CD4-positive, alpha-beta T cell treated with Interleukin-12 subunit alpha and Interleukin-12 subunit beta, for 1 hour (primary cell): ENCODE measurements at places on chromosomes 6 and 20.

DNA sequence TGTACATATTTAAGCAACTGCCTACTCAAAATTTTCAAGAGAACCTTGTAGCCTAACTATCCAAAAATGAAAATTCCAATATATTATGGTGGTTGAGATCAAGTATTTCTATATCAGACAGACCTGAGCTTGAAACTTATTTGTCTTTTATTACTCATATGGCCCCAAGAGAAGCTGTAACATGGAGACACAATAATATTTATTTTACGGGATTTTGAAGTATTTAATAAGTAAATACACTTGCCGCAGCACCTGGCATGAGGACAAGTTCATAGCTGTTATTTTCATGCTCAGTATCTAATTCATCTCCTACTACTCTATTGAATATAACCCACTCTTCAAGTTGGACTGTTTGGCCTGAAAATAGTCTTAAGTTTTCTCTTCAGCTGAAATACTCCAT, 28.0 kb downstream of the PTPRK start:
- DNase-seq, result no peak

DNA sequence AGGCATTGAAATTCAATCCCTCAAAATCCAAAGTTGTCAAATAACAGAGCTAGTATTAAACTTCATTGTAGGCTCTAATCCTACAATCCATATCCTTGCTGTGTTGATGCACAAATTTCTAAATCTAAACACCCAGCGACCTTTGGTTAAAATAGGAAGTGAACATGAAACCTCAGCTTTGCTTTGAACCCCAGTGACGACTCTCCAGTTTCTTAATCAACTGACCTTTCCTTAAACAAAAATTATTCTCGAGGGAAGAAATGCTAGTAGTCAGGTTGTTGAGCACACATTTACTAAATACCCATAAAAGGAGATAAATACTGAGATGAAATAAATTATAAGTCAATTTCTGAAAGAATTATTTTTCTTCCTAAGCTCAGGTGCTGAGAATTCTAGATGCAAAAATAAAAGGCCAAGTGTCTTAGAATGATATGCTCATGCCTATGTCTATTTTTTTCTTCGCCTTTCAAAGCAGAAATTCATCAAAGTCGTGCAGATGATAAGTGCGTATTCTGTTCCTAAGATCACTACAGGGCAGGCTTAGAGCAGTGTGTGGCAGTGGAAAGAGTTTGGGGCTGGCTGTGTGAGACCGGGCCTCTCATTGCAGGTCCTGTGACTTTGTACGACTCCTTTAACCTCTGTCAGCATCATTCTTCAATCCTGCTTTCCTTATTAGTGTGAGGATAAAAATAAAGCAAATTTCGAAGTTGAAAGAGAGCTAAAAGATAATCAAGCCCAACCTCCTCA, 208.7 kb downstream of the PRL start:
- DNase-seq, result no peak

DNA sequence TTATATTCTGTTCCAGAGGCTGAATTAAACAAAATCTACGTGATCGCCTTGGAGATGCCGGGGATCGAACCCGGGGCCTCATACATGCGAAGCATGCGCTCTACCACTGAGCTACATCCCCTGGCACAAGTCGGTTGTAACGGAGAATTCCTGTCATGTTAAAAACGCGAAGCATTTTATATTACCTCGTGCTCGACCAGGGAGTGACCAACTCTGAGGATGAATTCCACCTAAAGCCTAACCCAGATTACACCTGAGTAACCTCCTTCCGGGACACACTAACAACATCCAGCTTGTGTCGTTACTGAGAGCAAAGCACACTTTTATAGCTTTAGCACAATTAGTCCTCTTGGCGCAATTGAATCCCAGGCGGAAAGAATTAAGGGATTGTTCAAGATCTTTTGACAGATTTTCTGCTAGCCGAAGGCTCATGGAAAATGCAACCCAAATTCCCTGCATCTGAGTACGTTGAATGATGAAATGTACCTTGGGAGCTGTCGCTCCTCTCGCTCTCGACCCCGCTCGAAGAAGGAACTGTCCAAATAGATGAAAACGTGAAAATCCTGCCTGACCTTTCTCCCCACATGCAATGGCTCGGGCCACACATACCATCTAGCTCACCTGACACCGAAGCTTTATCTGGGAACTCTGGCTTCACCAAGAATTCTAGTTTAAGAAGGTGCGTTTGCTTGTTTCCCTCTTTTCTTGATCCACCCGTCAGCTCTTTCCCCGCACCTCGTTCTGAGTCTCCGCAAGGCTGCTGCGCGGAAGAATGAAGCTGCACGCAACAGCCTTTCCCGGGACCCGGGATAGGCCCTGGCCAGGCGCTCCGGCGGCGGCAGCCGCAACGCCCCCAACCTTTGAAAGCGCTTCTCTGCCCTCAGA, 148.3 kb downstream of the GPX5 start:
- DNase-seq, result no peak

DNA sequence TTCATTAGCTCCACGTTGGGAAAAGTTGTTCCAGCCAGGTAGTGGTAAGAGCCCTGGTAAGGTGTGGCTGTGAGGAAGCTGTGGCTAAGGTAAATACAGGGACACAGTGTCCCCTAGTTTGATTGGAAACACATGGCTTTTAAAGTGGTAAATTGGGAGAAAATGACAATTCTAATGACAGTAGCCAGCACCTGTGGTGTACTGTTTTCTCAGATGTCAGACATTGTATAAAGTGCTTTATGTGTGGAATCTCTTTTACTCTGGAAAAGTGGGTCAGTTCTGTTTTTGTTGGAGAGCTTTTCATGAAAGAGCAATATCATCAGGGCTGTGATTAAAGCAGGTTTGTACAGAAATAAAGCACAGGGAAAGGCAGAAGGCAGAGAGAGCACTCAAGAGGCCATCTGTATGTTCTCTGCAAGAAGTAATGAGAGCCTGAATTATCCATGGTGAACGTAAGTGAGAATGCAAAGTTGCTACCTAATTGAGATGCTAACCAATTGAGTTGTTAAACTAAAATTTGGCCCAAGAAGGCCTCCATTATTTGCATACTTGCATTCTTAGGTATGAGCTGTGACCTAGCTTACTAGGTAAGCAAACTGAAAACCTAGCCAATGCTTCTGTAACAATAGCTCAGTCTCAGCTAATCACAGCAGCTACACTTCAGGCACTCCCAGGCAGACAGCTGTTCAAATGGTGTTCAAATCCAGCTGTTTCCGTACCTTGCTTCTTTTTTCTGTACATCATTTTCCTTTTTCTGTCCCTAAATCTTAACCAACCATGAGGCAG, 28.2 kb downstream of the MRAP2 start:
- no peak for DNase-seq

GRCh38 chr6:104885518-104886043, 25.9 kb upstream of the HACE1 start:
- no peak for DNase-seq

DNA sequence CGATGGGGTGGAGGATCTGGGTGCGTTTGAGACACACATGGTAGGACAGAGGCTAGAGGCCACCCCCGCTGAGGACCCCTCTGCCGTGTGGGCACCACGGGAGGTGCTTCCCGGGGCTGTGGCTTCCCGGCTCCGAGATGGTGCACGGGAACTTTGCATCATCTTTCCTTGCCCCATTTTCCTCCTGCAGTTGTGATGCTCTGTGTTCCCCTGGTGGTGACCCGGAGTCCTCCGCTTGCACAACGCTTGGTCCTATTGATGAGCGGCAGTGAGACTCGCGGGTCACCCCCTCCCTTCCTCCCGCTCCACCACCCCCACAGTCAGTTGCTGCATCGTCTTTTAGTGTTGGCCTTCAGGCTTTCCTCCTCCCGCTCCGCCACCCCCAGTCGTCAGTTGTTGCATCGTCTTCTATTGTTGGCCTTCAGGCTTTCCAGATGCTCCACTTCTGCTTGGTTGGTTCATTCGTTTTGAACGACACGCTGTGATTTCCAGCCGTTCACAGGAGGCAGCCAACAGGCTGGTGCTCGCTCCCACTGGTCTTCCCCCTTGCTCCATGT, 37.3 kb downstream of the PYGB start:
- no peak for DNase-seq

DNA sequence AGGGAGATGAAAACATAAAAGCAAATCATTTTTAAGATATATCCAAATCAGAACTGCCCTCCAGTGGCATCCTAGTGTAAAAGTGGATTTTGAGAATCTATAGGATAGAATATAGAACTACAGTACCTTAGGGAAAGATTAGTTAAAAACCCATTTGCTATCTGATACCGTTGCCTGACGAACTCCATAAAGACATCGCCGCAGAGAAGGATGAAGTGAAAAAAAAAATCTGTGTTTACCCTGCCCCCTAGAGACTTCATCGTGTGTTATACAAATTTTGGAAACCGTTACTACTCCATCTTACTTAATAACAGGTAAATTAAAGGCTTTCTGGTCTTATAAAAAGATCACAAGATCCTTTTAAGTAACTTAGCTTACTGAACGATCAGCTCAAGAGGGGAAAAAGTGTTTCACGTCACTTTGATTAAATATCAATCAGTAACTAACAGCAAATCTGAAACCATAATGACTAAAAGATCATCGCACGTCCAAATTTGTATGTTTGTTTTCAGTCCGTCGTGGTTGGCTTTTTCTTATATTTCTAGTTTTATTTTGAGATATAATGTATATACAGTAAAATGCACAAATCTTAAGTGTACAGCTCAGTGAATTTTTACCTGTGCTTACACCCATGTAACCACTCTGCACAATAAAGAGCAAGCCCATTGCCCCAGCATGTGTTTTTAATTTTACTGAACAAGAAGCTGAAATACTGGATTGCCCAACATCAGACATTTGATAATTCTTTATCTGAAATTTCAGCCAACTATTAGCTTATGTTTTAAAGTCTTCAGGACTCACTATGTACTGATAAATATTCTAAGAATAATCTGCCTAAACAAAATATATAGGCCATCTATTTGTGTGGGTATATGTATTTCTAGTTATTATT, 881 bp upstream of the MCM3 start:
- DNase-seq, result peak; percentile 54

DNA sequence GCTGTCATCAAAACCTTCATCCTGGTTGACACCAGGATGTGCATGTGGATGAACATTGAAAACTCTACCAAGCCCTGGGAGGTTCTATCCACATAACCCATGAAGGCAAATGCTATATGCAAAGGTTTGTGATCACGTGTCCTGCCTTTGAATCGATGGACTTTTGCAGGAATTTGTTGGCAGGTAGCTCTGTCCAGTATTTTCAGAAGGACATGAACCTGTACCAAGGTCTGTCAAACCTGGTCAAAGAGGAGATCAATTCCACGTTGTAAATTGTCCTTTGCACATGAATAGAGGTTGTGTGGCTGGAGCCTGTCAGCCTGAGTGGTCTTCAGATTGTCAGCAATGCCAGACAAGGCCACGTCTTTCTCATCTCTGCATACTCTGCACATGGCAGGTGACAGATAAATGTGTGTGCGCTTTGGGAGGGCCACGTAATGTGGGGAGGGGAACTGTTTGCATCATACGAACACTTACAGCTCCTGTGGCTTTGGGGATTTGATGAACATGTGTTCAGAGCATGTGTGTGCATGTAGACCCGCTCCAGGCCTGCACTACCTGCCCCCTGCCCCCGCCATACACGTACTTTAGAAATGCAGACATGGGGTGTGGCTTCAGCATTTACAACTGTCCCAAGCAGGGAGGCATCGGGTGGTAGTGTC, 169.1 kb downstream of the ERMARD start:
- DNase-seq, result no peak

DNA sequence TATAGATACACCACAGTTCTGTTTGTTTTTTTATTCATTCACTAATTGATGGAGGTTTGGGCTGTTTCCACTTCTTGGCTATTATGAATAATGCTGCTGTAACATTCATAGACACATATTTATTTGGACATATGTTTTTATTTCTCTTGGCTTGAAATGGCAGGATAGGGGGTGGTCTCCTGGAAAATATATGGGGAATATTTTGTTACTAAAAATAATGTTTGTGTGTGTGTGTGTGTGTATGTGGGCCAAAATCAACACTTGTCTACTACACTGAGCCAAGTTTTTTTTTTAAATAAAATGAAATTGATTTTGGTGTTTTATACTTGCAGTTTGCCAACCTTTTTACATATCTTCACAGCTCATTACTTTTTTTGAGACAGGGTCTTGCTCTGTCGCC, 264.4 kb upstream of the SULF2 start:
- DNase-seq, result no peak

GRCh38 chr20:64086801-64087200, 2.6 kb upstream of the LKAAEAR1 start:
- no peak for DNase-seq

DNA sequence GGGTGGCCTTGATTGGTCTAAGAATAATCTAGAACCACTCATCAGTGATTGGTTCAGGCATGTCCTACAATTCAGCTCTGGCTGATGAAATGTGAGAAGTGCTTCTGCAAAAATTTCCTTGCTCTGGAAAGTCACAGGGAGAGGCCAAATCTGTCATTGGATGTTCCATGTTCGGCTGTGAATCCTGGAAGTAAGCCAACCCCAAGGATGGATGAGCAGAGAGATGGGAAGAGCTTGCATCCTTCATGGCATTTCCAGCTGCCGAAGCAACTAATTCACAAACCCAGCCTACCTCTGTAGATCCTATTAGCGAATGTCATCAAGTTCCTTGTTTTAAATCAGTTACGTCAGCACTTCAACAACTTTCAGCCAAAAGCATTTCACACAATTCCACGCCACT, 187.2 kb upstream of the SOX4 start:
- no peak for DNase-seq

DNA sequence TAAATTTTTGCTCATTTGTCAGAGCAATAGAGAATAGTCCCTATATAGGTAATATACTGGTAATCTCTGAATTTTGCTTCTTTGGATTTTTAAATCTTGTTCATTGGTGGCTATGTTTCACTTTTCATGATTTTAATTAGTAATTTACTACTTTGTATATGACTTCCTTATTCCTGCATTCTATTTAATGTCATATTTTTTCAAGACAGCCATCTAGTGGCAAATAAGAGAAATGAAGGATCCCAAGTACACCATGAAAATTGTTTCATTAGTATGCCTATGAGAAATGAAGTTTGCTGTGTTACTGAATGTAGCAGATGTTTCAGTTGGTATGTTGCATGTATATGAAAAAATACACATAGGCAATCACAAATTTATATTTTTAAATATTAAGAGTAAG, 82.4 kb downstream of the ZNF292 start:
- DNase-seq, result peak; percentile 36

DNA sequence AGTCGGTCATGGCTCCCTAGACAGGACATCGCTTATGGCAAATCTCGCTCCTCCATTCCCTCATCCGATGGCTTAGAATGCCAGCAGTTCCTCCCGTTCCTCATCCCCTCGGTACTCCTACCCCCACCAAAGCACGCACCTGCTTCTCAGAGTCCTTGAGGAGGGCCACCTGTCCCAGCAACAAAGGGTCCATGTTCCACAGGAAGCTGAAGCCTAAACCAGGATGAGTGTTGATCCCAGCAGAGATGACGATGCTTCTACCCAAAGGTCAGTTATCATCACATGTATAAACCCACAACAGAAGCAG, 111.2 kb downstream of the THBS2 start:
- no peak for DNase-seq
